Natural killer cell (primary cell): ENCODE measurements at places on chromosomes 13 and 19. TPM values are rescaled to one million over a fixed set of nuclear protein-coding genes. Genes with fewer than 3 reads are reported as not detected.

- H3K4me1 ChIP-seq: peaks cover 87% of the 10 kb centered on the region
- H3K4me3 ChIP-seq: peak overlapping the region; percentile 74
- no peaks in the 10 kb centered on the region for H3K27me3 ChIP-seq
- H3K36me3 ChIP-seq: peaks cover 11% of the 10 kb centered on the region
These were observed 1.3 kb downstream of the HCST start for GRCh38 chr19:35903550-35904179.

DNA sequence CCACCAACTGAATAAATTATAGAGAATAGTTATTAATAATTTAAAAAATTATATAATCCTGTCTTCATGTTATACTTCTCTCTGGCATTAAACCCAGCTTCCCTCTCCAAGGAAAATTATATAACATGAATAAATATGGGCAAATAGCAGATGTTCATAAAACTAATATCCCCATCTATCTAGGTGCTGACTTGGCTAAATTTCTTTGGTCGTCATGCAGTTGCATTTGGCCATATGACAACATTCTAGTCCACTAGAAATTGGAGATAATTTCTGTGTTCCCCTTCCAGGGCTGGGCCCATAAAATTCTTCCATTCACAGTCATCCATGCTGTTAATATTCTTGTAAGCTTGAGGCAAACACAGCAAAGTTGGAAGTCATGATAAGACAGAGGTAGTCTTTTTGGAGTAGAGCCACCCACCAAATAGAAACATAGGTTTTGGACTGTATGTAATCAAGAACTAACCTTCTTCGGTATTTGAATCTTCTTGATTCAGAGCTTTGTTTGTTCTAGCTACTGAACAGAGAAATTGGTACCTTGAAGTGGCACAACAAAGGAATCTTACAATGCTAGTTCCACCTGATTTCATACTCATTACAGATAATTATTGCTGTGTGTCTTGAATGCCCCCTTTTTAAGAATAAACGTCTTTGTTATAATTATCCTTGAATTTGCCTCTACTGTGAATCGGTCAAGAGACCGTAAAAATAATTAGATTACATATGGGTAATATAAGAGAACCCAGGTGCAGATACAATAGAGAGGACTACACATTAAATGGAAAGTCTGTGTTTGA, 678.5 kb upstream of the PCDH20 start:
- no peaks in the 10 kb centered on the region for H3K4me1 ChIP-seq
- H3K36me3 ChIP-seq: no peaks in the 10 kb centered on the region
- H3K4me3 ChIP-seq: no peak overlapping the region
- H3K27me3 ChIP-seq: no peaks in the 10 kb centered on the region

DNA sequence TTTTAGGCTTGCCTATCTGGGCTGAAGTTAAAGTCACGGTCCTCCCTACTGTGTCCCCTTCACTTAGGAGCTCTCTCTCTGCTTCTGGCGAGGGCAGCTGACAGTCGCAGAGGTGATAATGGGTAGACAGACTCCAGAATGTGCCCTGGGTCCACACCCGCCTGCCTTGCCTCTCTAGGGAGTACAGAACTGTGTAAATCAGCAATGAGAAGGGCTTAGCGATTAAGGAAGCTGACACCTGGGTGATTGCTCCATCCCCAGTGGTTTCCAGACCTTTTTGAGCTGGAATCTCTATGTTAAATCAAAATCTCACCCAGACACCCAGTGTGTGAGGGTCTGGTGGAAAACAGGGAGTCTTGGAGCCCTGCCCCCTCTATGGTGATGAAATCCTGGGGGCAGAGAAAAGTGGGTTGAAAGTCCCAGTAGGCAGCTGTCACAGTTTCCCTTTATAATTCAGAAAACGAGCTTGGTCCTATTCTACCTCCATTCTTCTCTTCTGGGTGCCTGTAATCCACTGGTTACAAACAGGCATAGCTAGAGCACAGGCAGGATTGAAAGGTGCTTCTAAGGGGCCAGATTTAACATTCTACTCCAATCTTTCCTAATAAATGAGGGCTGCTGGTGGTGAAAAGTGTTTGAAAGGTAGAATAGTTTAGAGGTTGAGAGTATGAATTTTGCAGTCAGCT, 46.9 kb downstream of the OLFM4 start:
- H3K4me3 ChIP-seq: no peak overlapping the region
- no peaks in the 10 kb centered on the region for H3K4me1 ChIP-seq
- H3K27ac ChIP-seq: no peak overlapping the region
- no peaks in the 10 kb centered on the region for H3K27me3 ChIP-seq
- no peak for DNase-seq

Gene SERTM1
- total RNA-seq: not detected

- H3K36me3 ChIP-seq: no peaks in the 10 kb centered on the region
- H3K27me3 ChIP-seq: no peaks in the 10 kb centered on the region
- no peak overlapping the region for H3K4me3 ChIP-seq
- H3K27ac ChIP-seq: no peak overlapping the region
These were observed 35.8 kb downstream of the UQCRFS1 start for GRCh38 chr19:29176981-29177754.

DNA sequence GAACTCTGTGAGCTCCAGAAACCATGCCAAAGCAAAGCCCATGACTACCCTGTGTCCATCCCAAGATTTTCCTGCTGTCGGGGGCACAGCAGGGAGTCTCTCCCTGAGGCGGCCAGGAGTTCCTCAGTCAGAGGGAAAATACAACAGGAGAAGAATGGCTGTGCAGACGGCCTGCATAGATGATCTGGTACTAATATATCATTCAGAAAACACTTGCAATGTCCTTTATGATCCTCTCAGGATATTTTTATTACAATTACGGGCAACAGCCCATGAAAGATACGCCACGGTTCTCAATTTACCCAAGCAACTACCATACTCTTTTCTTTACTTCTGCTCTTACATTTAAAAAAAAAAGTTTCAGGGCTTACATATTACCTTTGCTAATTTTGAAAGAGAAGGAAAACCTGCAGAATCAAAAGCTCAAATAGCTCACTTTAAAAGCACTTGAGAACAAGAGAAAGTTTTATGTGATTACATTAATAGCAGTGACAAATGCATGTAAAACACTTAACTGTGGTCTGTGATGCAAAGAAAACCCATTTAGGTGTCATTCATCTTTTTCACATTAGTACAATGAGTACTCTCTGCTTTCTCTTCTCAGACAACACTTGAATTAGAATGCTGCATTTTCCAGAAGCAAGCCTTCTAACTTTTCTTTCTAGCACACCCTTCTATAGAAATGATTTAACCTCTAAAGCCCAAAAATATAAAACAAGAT, 460.8 kb downstream of the KLF5 start:
- H3K4me1 ChIP-seq: no peaks in the 10 kb centered on the region
- no peak overlapping the region for H3K4me3 ChIP-seq
- H3K27me3 ChIP-seq: no peaks in the 10 kb centered on the region
- no peaks in the 10 kb centered on the region for H3K36me3 ChIP-seq

DNA sequence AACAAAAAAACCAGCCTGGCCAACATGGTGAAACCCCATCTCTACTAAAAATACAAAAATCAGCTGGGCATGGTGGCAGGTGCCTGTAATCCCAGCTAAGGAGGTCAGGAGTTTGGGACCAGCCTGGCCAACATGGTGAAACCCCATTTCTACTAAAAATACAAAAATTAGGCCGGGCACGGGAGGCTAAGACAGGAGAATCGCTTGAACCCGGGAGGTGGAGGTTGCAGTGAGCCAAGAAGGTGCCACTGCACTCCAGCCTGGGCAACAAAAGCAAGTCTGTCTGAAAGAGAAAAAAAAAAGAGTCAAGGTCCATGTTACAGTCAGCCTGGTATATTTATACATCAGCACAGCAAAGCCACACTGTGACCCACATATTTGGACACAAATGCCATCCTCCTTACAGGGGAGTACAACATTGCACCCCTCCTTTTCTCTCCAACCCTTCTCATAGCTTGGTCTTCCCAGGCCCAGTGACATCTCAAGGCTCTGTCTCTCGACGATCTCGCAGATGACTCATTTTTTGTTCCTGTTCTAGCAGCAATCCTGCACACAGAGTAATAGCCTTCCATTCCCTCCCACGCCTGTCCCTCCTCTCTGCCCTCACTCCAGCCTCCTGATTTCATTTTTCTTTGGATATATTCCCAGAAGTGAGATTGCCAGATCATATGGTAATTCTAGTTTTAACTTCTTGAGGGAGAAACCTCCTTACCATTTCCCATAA, 21.0 kb upstream of the DPP9 start:
- no peak for DNase-seq
- H3K36me3 ChIP-seq: no peaks in the 10 kb centered on the region
- H3K27ac ChIP-seq: no peak overlapping the region

Gene NBEA
- 0.66 TPM for total RNA-seq

Gene LILRB3
- total RNA-seq: 12.6 TPM

- no peak for DNase-seq
- no peaks in the 10 kb centered on the region for H3K36me3 ChIP-seq
These were observed 13.1 kb upstream of the CEACAM19 start for GRCh38 chr19:44658069-44658733.

Gene PEAK3
- 5.7 TPM for total RNA-seq

GRCh38 chr19:53432088-53432661, 391 bp downstream of the ZNF761 start:
- DNase-seq: no peak
- H3K27me3 ChIP-seq: no peaks in the 10 kb centered on the region
- H3K36me3 ChIP-seq: peaks cover 8% of the 10 kb centered on the region
- peak overlapping the region; percentile 77 for H3K4me3 ChIP-seq

Gene PEG3
- total RNA-seq: not detected

DNA sequence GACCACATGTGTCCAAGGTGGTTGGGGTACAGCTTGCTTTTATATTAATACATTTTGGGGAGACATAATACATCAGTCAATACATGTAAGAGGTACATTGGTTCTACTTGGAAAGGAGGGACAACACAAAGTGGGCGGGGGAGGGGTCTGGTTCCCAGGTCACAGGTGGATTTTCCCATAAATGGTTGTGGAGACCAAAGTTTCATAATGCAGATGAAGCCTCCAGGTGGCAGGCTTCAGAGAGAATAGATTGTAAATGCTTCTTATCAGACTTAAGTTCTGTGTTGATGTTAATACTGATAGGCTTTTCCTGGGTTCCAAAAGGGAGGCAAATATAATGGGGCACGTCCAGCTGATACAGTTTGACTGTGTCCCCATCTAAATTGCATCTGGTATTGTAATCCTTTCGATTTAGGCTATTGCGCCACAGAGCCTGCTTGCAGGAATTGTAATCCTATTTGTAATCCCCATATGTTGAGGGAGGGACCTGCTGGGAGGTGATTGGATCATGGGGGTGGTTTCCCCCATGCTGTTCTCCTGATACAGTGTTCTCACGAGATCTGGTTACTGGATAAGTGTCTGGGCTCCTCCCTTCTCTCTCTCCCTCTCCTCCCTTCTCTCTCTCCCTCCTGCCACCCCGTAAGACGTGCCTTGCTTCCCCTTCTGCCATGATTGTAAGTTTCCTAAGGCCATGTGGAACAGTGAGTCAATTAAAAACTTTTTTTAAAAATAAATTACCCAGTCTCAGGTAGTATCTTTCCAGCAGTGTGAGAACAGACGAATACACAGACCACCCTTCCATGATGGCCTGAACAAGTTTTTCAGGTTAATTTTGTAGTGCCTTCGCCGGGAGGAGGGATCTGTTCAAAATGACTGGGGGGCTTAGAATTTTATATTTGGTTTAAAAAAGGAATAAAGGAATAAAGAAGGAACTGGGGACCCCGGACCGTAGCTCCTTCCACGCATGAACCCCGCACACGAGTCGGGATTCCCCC, 44.9 kb downstream of the ZNF823 start:
- H3K4me3 ChIP-seq: no peak overlapping the region
- H3K36me3 ChIP-seq: no peaks in the 10 kb centered on the region
- no peak overlapping the region for H3K27ac ChIP-seq
- no peak for DNase-seq
- peaks cover 4% of the 10 kb centered on the region for H3K27me3 ChIP-seq

DNA sequence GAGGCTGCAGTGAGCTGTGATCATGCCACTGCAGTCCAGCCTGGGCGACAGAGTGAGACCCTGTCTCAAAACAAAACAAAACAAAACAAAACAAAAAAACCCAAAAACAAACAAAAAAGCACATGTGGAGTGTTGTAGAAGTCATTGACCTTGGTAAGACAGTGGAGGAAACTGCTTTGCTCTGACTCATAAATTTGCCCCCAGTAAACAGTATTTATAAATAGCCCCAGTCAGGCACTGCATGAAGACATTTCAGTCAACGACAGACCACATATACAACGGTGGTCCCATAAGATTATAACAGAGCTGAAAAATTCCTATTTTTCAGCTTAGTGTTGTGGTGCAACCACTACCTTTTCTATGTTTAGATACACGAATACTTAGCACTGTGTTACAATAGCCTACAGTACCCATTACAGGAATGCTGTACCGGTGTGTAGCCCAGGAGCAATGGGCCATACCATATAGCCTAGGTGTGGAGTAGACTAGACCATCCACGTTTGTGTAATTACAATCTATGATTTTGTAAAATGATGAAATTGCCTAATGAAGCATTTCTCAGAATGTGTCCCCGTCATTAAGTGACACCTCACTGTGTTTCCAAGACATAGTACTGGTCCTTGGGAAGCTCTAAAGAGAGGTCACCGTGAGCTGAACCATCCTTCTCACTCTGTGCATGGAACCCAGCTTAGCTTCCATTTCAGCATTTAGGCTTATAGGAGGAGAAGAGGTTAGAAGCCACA, 1.1 kb downstream of the ARL11 start:
- DNase-seq: no peak
- H3K4me3 ChIP-seq: peak overlapping the region; percentile 62
- H3K36me3 ChIP-seq: no peaks in the 10 kb centered on the region
- H3K4me1 ChIP-seq: peaks cover 12% of the 10 kb centered on the region
- no peaks in the 10 kb centered on the region for H3K27me3 ChIP-seq
- no peak overlapping the region for H3K27ac ChIP-seq

- no peak overlapping the region for H3K4me3 ChIP-seq
- H3K36me3 ChIP-seq: no peaks in the 10 kb centered on the region
- no peak overlapping the region for H3K27ac ChIP-seq
- H3K27me3 ChIP-seq: no peaks in the 10 kb centered on the region
These were observed 9.2 kb downstream of the TMEM255B start for GRCh38 chr13:113768018-113768905.

Gene ZNF627
- 4.7 TPM for total RNA-seq

Gene CCDC70
- total RNA-seq: not detected
